ENCODE measurements at places on chromosomes 1 and 21.

- DNase-seq = no peak
Observed at GRCh38 chr1:244980605-244981004, 116.3 kb upstream of the HNRNPU start.

GRCh38 chr1:82455342-82455741 is 654.6 kb downstream of the ADGRL2 start:
- DNase-seq = no peak

- no peak for DNase-seq
Observed at GRCh38 chr1:12037486-12038355, 18.4 kb downstream of the MIIP start.

- peak; percentile 31 for DNase-seq
Observed at GRCh38 chr1:10835822-10836421, 39.5 kb upstream of the CASZ1 start.

GRCh38 chr1:221850470-221851187 is 108.7 kb upstream of the DUSP10 start:
- no peak for DNase-seq

DNA sequence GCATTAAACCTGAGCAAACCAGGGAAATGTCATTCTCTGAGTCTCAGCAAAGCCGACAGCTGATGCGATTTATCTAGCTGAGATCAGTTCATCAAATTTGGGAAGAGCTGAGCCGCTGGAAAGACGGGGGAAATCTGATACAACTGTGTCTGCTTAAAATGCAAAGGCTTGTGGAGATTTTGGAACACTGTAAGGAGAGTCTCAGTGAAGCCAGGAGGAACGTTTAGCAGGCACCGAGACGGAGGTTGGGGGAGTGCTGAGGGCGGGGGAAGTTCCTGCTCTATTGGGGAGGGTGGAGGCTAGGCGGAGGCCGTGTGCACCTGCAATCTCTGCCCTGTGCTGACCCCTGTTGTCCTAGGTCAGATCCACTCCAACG is 143.2 kb upstream of the CSF3R start:
- DNase-seq = no peak

DNA sequence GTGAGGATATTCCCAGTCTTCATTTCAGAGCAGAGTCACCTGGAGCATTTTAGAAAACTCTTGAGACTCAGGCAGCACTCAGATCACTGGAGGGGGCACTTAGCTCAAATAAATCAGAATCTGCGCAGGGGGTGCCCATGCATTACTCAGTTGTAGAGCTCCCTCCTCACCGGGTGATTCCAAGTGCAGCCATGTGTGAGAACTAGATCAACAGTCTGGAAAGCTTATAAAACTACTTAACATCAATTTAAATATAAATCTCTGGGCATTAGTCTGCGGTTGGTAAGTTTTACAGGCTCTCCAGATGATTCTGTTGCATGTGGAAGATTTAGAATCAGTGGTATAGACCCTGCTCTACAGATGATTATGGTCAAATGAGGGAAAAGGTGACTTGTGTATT is 128.6 kb downstream of the ST6GALNAC3 start:
- DNase-seq = no peak

GRCh38 chr21:46217511-46218196 is 10.9 kb downstream of the LSS start:
- DNase-seq = no peak

DNA sequence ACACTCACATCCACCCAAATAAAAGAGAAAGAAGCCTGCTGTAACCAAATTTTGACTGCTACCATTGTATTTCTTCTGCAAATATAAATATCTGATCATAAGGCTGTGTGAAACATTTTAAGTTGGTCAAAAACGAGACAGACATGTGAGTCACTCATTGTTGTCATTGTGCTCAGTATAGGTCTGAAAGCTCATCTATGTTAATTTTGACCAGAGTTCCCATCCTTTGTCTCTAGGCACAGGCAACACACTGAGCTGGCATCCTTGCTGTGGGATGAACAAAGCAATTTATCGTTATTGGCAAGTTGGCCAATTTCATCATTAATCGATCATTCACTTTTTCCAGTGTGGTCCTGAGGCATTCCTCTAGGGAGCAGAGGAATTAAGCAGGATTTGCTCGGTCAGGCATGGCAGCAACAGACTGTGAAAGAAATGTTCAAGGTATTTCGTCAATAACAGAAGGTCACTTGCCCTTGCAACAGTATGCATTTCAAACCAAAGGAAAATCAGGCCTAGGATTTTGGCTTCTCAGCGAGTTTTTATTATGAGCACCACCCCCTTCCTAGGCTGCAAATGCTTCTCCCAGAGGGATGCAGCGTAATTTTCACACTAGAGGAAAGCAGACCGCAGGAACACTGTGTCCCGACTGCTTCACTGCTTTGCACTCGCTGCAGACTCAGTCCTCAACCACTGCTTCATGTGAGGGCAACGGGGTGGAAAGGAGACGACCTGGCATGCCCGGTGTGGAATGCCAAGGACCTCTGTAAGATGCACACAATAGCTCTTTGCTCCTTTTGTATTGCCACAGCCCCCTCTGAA is 87.9 kb upstream of the SMYD2 start:
- no peak for DNase-seq

- DNase-seq = no peak
Observed at GRCh38 chr1:185495007-185495406, 178.0 kb upstream of the IVNS1ABP start.

DNA sequence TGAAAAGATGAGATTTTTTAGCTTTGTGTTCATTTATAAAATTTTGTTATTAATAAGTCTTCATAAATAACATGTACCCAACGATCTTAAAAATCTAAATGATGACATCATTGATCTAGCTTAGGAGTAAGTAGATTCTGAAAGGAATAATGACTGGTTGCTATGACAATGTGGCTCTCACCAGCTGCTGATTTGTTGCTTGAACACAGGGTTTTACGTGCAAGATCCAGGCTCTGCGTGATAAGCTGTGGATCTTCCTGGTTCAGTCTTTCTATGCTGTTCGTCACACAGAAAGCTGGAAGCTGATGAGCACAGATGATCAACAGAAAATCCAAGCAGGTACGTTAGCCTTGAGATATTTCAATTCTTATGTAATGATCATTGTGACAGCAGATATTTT is 49.1 kb upstream of the C1orf146 start:
- DNase-seq = no peak

Measured in fibroblast of upper back skin (primary cell).